ENCODE measurements at places on chromosomes 3 and 15.

DNA sequence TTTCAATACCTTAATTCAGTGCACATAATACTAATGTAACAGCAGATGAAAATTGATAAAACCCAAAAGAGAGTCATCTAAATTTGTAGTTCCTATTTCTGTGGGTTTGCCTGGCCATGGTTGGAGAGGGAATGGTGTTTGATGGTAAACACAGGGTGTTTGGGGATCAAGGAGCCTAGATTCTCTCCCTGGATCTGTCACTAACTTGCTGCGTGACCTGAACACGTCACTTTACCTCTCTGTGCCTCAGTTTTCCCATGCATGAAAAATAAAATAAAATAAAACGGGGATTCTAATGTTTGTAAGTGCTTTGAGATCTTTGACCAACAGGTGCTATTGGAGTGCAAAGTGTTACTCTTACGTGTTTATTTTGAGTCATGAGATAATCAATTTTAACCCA, 49.8 kb downstream of the GHSR start:
- no peak for DNase-seq

- peak; percentile 96 for DNase-seq
Observed at GRCh38 chr3:14452740-14453710, 50.6 kb downstream of the SLC6A6 start.

DNA sequence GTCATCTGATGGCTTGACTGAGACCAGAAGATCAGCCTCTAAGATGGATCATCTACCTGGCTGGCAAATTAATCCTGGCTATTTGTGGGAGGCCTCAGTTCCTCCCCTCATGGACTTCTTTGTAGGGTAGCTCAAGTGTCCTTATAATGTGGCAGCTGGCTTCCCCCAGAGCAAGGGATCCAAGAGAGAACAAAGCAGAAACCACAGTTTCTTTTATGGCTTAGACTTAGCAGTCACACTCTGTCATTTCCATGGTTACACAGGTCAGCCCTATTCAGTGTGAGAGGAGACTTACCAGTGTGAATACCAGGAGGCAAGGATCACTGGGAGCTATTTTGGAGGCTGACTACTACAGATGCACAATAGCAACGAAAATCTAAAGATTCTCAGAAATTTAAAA, 15.3 kb upstream of the ARL14 start:
- DNase-seq, result no peak

DNA sequence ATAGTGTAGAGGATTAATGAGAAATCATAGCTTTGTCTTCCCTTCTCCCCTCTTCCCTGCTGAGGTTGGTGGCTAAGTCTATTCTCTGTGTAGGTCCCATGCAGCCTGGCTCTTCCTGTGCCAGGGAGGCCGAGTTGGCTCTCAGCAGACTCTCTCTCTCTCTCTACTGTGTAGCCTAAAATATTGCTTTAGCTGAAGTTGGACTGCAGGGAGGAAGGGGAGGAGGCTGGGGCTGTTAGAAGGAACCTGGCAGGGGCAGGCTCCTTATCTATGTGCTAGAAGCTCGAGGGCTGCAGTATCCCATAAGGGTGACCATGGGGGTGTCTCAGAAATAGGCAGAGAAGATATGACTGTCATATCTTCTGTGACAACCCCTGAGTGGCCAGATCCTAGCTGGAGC, 160.8 kb downstream of the EPHB1 start:
- DNase-seq, result no peak

- DNase-seq, result no peak
Observed at GRCh38 chr3:69020857-69021256, 7.4 kb upstream of the EOGT start.
